ENCODE measurements at places on chromosomes 2 and 18. TPM values are rescaled to one million over a fixed set of nuclear protein-coding genes. Genes with fewer than 3 reads are reported as not detected.
A peak's percentile ranks its signal among the peaks of the same experiment; 100 is the strongest.

The SPC25 gene
- total RNA-seq, result not detected

DNA sequence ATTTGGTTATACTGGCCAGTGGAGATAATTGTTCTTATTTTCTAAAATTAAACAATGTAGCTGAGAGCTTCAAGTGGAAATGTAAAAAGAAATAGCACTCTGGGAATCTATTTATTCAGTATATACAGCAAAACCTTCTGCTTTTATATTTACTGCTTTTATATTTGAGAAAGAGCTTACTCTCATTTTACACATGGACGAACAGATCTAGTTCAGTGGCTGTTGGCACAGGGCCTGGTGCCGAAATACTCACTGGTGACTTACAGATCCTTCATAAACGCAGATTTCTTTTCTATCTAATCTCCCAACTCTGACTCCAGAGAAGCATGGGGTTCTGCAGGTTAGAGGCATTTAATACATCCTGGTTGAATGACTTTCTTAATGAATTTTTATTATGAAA, 266.2 kb downstream of the ASXL3 start:
- H3K27me3 ChIP-seq, result no peaks in the 10 kb centered on the region
- H3K27ac ChIP-seq, result no peak overlapping the region
- no peak overlapping the region for H3K4me3 ChIP-seq
- no peak for DNase-seq
- H3K36me3 ChIP-seq, result no peaks in the 10 kb centered on the region

DNA sequence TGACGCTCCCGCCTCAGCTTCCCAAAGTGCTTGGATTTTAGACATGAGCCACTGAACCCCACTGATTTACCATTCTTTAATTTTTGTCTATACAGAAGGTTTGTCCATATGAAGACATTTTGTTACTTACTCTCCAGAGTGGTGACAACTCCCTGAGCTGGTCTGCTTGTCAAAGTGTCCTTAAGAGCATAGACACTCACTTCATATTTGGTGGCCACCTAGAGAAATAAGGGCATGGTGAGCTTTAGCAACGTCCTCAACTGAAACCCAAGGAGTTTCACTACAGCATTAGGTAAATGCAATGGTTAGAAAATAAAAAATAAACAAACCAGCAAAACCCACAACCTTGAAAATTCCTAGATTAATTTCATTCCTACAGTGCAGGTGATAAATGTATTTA, 57.8 kb downstream of the FN1 start:
- H3K36me3 ChIP-seq, result no peaks in the 10 kb centered on the region
- no peak for DNase-seq
- no peaks in the 10 kb centered on the region for H3K4me1 ChIP-seq
- no peak overlapping the region for H3K4me3 ChIP-seq

The GRP gene
- not detected for total RNA-seq

DNA sequence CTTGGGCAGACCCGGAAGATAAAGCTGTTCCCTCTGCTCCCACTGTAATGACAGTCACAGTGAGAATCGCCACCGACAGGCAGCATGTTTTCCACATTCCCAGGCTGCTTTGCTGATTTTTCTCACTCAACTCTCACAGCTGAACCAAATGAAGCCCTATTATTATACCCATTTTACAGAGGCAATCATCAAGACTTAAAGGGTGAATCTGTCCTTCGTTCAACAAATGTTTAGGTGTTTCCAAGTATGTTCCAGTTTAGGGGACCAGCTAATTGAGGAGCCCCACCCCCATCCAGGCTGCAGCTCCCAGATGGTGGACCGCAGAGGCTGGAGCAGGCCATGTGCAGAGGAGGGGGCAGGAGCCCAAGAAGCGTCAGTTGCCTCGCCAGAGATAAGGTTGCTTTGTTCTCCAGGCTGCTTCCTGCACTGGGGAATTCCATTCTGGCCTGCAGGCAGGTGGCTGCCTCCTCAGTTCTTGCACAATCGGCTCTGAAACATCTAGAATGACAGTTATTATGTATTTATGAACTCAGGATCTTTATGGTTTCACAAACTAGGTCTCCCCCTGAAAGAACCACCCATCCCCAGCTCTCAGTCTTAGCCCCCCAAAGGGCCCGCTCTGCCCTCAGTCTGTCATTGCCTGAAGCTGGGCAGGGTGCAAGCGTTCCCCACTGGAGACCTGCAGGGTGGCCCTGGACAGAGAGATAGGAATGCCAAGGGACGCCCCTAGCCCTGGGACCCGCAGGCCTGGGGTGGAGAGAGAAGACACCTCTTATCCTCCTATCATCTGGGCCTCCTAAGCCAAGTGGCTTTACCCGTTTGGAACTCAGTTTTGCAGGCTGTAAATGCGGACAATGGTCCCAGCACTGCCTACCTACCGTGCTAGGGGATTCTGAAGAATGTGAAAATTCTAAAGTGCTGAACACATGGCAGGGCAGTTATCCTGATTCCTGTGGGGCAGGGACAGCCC, 49.1 kb upstream of the MYCN start:
- no peaks in the 10 kb centered on the region for H3K27me3 ChIP-seq
- H3K4me1 ChIP-seq, result no peaks in the 10 kb centered on the region
- no peak overlapping the region for H3K27ac ChIP-seq
- DNase-seq, result no peak

DNA sequence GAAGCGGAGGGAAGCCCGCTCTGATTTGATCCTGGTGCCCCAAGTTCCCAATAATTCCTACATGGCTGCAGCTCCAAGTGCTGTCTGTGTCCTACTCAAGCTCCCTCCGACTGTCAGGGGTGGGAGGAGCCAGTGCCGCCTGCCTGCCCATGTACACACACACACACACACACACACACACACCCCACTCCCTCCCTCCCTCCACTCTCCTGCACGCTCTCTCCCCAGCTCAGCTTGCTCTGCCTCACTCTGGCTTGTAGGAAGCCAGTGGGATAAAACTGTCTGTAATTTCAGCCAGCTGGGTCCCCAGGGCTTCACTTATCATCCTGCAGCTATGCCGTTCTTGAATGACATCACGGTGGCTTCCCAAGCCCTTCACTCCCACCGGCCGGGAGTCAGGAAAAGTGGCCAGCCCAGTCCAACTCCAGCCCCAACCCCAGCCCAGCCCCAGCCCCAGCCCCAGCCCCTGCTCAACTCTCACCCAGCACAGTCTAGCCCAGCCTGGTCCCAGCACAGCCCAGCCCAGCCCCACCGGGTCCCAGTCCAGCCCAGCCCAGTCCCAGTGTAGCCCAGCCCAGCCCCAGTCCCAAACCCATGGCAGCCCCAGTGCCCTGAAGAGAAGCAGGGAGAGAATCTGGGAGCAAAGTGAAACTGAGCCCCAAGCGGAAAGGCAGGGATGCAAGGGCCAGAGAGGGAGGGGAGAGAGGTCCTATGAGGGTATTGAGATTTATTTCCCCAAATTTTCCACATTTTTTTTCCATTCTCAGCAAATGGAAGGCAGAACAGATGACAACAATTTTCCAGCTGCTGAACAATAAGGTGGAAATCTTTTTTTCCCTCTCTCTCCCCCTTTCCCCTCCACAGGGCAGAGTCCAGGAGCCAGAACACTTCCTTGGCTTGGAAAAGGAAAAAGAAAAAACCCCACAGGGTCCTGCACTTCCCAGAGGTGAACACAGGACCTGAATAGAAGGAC, 144.0 kb downstream of the TNS1 start:
- H3K27me3 ChIP-seq, result no peaks in the 10 kb centered on the region
- H3K27ac ChIP-seq, result peak overlapping the region; percentile 82
- H3K4me1 ChIP-seq, result peaks cover 10% of the 10 kb centered on the region
- H3K4me3 ChIP-seq, result no peak overlapping the region

The RSAD2 gene
- total RNA-seq, result 0.51 TPM

DNA sequence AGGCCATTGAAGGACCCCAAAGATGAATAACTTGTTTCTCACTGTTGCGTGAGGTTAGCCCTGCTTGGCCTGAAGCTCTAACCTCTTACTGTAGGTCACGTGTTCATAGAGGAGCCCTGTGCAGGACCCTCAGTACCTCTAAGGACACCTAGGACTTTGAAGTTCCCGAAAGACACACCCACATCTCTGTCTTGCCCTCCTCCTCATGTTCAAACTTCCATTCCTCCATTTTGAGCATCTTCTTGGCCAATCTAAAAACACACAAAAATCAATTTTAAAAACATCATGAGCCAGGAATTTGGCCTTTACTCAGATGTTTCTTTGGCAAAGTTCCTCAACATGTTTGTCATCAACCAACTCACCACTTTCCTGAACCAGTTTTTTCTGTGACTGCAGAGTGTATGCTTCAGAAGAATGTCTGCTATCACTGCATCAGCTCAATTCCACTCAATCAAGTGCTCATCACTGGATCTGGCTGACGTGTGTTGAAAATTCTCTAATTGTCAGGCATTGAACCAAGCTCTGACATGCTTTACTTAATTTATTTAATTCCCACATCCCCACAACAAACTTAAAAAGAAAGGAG, 101.6 kb downstream of the AP1S3 start:
- DNase-seq, result no peak
- no peaks in the 10 kb centered on the region for H3K27me3 ChIP-seq
- no peaks in the 10 kb centered on the region for H3K4me1 ChIP-seq
- no peak overlapping the region for H3K27ac ChIP-seq

DNA sequence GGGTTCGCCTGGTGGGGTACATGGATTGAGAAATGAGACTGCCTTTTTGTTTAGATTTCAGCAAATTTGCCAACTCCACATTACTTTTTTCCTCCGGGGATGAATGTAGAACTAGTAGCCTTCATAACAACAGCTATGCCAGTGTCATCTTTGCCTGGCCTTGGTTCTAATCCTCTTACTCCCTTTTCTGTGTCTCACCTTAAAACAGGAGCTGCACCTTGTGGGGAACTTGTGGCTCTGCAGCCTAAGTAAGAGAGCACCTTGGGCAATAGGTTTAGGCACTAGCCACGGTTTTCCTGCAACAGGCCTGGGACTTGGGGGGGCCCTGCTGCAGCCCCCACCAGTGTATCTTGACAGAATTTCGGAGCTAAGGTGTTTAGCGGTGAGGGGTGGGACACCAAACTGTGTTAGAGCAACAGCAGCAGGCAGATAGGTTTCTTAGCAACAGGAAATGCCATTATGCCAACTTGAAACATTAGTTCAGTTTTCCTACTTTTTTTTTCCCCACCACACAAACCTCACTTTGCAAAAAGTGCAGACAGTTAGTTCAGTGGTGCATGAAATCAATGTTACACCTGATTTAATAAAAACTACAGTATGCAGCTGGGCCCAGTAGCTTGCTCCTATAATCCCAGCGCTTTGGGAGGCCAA, 173.7 kb downstream of the PRKCE start:
- H3K27me3 ChIP-seq, result no peaks in the 10 kb centered on the region
- DNase-seq, result no peak
- H3K27ac ChIP-seq, result no peak overlapping the region

The SPATS2L gene
- 66.1 TPM for total RNA-seq

The RAMP1 gene
- total RNA-seq, result 388 TPM

GRCh38 chr2:98895221-98895620, 40.8 kb downstream of the CRACDL start:
- DNase-seq, result no peak
- H3K4me1 ChIP-seq, result no peaks in the 10 kb centered on the region
- H3K27ac ChIP-seq, result no peak overlapping the region
- H3K27me3 ChIP-seq, result no peaks in the 10 kb centered on the region
- H3K36me3 ChIP-seq, result no peaks in the 10 kb centered on the region

GRCh38 chr2:182428476-182428875, 1.6 kb upstream of the PDE1A start:
- H3K27ac ChIP-seq, result peak overlapping the region; percentile 39
- no peaks in the 10 kb centered on the region for H3K36me3 ChIP-seq
- no peak for DNase-seq
- no peaks in the 10 kb centered on the region for H3K27me3 ChIP-seq
- H3K4me1 ChIP-seq, result no peaks in the 10 kb centered on the region

The UGT1A3 gene
- total RNA-seq, result not detected

GRCh38 chr18:41499345-41499744, 455.7 kb upstream of the PIK3C3 start:
- H3K27me3 ChIP-seq, result no peaks in the 10 kb centered on the region
- H3K36me3 ChIP-seq, result no peaks in the 10 kb centered on the region
- DNase-seq, result no peak
- H3K27ac ChIP-seq, result no peak overlapping the region
- no peaks in the 10 kb centered on the region for H3K4me1 ChIP-seq

The TUBA3E gene
- not detected for total RNA-seq

GRCh38 chr2:109133746-109134145, 4.7 kb downstream of the SH3RF3 start:
- no peaks in the 10 kb centered on the region for H3K36me3 ChIP-seq
- no peak for DNase-seq
- H3K4me3 ChIP-seq, result no peak overlapping the region
- H3K4me1 ChIP-seq, result no peaks in the 10 kb centered on the region
- H3K27ac ChIP-seq, result no peak overlapping the region

DNA sequence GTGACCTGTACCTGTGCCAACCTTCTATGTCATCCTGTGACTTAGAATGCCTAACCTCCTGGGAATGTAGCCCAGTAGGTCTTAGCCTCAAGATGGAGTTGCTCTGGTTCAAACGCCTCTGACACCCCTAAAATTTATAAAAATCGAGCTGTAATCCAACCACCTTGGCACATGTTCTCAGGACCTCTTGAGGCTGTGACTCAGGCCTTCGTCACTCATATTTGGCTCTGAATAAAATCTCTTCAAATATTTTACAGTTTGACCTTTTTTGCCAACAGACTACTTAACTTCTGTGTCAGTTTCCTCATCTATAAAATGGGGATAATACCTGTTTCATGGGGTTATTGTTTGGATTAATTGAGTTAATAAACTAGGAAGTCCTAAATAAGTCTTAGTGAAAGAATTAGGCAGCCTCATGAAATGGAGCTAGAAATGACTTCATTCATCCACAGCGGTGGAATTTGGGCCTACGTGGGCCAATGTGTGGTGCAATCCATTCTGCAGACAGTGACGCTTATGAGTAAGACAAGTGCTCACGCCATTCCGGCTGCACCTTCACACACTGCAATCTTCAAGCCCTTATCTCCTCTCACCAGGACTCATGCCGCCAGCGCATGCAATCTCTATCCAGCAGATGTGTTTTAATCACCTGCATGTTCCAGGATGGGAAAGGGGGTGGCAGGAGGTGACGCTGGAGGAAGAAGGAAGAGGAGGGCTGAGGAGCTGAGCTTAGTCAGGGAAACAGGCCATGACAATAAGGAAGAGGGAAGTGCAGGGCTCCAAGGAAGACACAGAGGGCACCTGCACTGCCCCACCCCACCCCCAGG, 2.0 kb upstream of the UBE2F start:
- no peak overlapping the region for H3K27ac ChIP-seq
- H3K36me3 ChIP-seq, result no peaks in the 10 kb centered on the region
- H3K4me3 ChIP-seq, result no peak overlapping the region

GRCh38 chr2:158815166-158815565, 20.0 kb downstream of the DAPL1 start:
- DNase-seq, result no peak
- no peak overlapping the region for H3K27ac ChIP-seq
- no peaks in the 10 kb centered on the region for H3K4me1 ChIP-seq

GRCh38 chr18:36374262-36374661, 76.7 kb downstream of the FHOD3 start:
- no peak overlapping the region for H3K4me3 ChIP-seq
- H3K4me1 ChIP-seq, result no peaks in the 10 kb centered on the region
- no peak overlapping the region for H3K27ac ChIP-seq
- no peaks in the 10 kb centered on the region for H3K36me3 ChIP-seq

- H3K27me3 ChIP-seq, result no peaks in the 10 kb centered on the region
- H3K4me1 ChIP-seq, result no peaks in the 10 kb centered on the region
- DNase-seq, result no peak
- no peak overlapping the region for H3K27ac ChIP-seq
- no peak overlapping the region for H3K4me3 ChIP-seq
Observed at GRCh38 chr2:70934981-70935380, 719 bp upstream of the ATP6V1B1 start.

The EIF2AK3 gene
- 15.3 TPM for total RNA-seq

GRCh38 chr2:54773838-54774237, 50.4 kb downstream of the EML6 start:
- H3K27ac ChIP-seq, result no peak overlapping the region
- H3K4me3 ChIP-seq, result no peak overlapping the region
- no peaks in the 10 kb centered on the region for H3K27me3 ChIP-seq
- DNase-seq, result no peak
- no peaks in the 10 kb centered on the region for H3K36me3 ChIP-seq
- no peaks in the 10 kb centered on the region for H3K4me1 ChIP-seq

Measured in uterus (tissue), 4 donors.